Activated CD8-positive, alpha-beta memory T cell treated with anti-CD3 and anti-CD28 coated beads for 24 hours (primary cell): ENCODE measurements at places on chromosomes 1 and 21.

DNA sequence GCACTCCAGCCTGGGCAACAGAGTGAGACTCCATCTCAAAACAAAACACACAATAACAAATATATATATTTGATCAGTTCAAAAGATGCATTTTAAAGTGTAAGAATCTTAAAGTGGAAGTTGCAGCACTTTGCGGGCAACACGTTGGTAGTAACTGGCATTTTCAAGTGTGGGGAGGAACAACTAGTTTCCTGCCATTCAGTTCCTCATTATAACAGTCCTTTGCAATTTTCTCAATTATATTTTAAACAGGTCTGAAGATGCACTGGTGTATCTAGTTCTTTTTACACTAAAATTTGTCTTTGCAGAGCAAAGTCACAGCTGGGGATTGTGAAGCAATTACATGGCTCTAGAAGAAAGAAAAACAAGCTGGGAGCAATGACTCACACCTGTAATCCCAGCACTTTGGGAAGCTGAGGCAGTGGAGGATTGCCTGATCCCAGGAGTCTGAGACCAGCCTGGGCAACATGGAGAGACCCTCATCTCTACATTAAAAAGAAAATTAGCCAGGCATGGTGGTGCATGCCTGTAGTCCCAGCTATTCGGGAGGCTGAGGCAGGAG is 25.3 kb downstream of the RRAGC start:
- no peak for DNase-seq

DNA sequence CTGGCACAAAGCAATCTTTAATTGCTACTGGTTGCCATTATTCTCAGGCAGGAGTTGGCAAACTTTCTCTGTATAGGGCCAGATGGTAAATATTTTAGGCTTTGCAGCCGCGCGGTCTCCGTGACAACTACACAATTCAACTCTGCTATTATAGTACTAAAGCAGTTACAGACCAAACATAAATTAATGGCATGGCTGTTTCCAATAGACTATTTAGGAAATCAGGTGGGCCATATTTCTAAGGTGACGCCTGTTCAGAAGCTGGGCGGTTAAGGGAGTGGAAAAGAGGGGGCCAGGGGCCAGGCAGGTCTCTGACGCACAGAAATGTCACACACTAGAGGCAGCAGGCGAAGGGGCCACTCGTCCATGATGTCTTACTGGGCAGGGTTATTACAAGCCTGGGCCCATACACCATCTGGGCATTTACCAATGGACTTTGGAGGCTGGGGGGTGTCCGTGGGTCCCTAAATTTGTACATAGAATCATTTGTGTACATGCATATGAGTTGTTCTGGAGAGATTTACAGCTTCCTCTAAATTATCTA is 80.1 kb downstream of the STUM start:
- no peak for DNase-seq

DNA sequence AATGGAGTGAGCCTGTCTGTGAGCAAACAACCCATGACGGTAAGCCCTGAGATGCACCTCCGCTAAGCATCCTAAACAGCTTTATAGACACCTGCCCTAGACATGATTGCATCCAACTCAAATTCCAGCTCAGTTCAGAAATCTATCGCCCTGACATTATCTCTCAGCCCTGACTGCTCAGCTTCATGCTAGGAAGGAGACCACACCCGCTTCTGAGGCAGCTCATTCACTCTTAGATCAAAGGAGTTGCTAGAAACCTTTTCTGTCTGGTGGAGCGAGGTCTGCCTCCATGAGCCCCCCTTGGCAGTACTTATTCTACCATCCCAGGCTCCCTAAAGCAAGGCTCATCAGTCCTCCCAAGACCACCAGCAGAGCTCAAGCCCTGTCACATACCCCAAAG is 17.0 kb downstream of the IL10RB start:
- DNase-seq, result no peak

GRCh38 chr1:101154547-101154946 is 82.3 kb upstream of the S1PR1 start:
- DNase-seq, result no peak

DNA sequence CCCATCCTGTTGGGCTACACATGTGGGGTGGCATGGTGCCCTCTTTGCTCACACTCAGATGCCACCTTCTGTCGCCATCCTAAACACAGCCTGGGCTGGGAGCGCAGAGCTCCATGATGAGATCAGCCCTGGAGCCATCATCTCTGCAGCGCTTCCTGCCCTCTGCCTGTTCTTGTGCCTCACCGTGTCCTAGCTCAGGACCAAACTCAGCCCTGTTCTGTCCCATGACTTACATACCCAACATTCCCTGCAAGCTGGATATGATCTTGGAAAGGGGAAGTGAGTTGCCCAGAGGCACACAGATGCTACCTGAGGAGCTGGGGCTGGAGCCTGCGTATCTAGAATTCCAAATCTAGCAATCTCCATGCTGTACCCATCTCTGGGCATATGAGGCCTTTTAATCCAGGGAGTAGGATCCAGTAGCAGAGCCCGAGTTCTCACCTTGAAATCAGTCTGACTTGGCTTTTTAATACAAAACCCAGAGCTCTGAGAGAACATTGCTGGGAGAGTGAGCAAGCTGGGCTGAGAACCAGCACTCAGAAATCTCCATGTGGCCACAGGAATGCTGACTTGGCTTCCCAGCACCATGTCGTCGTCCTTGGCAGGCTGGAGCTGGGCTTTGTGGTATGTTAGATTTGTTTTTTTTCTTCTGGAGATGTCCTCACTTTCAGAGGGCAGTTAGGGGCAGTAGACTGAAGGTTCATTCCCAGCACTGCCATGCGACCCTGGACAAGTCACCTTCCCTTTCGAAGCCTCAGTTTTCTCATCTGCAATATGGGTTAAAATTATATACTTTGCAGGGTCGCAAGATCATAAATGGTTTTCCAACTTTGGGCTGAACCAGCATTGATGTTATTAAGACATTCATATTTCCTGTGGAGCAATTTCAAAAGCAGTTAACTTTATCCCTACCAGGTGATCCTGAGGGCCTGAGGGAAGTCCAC is 2.6 kb downstream of the ALPL start:
- DNase-seq, result no peak

GRCh38 chr1:56289260-56289659 is 290.1 kb downstream of the PLPP3 start:
- no peak for DNase-seq

DNA sequence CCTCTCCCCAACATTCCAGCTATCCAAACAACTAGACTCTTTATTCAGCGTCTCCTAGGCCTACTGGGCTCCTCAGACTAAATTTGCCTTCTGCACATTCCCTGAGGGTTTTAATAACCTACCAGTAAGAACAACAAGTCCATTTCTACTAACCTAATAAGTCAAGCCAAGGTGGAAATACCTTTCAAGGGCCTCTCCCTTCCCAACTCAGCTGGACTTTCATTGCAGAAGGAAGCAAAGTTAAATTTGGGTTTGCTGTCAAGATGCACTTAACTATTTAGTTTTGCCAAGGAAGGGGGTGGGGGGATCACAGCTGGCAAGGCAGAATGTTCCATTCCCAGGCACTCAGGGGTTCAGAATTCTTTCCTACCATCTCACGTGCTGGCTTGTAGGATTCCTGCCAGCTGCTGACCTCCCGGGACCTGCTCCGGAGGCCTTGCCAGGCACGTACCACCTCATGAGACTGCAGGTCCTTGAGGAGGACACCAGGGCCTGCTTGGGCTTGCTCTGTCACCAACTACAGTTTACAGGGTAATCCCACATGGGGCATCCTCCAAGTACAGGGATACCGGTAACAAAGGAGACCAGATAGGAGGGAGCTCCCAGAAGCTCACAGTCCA is 29.8 kb downstream of the SLC30A1 start:
- DNase-seq, result no peak

GRCh38 chr1:25023826-25024225 is 93.8 kb upstream of the RUNX3 start:
- no peak for DNase-seq

DNA sequence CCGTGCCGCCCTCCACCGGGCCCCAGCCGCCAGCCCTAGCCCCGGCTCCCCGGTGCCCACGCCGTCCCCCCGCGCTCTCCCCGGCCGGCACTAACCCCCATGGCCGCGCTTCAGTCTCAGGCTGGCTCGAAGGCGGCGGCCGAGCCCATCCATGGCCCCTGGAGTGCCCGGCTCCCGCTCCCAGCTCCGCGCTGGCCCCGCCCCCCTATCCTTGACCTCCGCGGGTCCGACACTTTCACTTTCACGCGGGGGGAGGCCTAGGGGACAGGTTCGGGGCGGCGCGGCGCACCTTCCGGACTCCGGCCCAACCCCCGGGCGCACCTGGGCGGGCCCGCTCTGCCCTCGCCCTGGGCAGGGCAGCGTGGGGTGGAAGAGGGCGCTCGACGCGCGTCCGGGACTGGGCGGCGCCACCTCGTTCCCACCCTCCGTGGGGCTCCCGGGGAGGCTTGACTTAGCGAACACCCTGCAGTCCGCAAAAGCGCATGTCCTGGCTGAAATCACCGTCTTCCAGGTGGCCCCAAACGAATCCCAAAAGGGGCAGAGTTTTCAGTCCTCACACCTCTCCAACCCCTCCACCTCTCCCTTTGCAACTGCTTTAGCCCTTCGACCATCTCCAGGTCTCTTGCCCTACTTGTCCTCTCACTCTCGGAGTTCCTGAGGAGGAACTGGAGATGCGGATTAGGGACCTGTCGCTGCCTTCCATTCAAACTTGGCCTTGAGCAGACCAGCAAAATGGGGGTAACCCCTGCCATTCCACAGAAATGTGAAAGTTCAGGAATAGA is 3.9 kb upstream of the DENND2D start:
- peak; percentile 88 for DNase-seq

GRCh38 chr1:69499203-69499803 is 68.4 kb upstream of the LRRC7 start:
- no peak for DNase-seq

GRCh38 chr1:45623972-45624371 is at the start of gene CCDC17:
Gene CCDC17, minus strand, starts transcription at chr1:45624054. Its CDS starts 145 bp downstream, at chr1:45623909.
- no peak for DNase-seq

- no peak for DNase-seq
These were observed 22.0 kb downstream of the RLF start for GRCh38 chr1:40183055-40183710.

GRCh38 chr1:238562341-238562740 is 671.6 kb upstream of the ZP4 start:
- DNase-seq, result no peak

DNA sequence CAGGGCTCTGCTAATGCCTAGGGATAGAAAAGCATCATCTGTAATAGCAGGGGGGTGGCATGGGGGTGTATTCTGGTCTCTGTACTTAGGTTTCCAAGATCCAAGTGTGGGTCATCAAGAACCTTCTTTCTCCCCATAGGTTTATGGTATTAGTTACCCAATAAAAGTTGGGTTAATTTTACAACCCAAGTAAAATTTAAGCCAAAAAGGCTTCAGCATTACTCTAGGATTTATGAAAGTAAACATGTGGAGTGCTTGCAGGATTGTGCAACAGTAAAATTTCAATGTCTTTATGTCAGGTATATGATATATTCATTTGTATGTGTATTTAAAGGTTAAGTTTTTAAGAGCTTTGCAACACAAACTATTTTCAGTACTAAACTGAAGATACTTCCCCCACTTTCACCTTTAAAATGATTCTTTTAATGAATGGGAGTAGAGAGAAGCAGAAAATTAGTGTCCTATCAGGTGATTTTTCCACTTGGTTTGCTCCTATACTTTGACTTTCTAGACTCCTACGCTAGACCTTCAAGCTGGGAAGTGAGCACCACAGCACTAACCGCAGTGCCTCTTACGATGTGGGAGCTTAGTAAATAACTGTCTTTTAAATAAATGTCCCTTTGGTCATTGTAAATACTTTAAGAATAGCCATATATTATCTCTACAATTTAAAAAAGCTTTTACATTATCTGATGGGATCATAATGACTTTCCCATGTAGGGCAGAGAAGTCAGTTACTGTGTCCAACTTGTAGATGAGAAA is 67.8 kb upstream of the UBE2U start:
- no peak for DNase-seq

- DNase-seq, result no peak
These were observed 1.4 kb downstream of the ARF1 start for GRCh38 chr1:228083871-228084278.

DNA sequence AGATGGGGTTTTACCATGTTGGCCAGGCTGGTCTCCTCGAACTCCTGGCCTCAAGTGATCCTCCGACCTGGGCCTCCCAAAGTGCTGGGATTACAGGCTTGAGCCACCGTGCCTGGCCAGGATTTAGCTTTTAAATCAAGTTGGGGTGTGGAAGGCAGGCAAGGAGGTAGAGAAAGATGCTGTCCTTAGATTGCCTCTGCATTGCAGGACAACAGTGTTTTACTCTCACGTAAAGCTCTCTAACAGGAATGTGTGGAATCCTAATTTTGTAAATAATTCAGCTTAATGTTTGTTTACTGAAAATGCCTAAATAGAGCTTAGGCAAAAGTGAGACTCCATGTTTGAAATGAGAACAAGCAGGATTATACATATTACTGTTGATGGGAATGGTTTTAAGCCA is 29.5 kb upstream of the TGFB2 start:
- no peak for DNase-seq

- DNase-seq, result peak; percentile 76
These were observed 38.6 kb upstream of the EPS8L3 start for GRCh38 chr1:109802136-109802900.

- DNase-seq, result no peak
These were observed 2.7 kb downstream of the ZNF692 start for GRCh38 chr1:248856176-248856575.

- DNase-seq, result no peak
These were observed 67.6 kb downstream of the CASZ1 start for GRCh38 chr1:10728595-10729410.

DNA sequence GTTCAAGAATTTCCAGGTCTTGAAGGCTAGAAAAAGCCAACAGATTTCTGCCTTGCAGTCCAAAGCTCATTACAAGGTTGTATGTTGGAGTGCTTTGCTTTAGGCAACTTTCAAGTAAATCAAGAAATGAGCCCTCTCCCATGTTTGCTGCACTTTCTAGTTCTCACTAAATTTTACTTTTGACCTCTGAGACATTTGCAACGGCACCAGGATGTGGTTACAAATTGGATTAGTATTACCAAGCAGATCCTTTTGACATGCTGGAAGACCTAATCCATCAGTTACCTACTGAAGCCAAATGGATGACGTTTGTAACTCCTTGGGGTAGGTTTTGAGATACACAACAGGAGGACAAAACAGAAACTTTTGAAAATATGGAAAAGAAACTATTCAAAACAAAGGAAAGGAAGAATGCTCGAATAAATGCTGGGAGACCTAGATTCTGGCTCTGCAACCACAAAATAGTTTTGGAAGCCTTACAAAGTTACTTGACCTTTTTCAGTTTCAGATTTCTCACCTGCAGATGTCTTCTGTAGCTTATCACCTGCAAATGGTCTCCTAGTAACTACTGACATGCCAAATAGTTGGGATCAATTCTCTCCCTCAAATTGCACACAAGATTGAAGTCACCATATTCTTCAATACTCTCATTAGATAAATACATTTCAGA is 251.7 kb upstream of the ADGRL2 start:
- DNase-seq, result no peak

- DNase-seq, result no peak
These were observed 5.8 kb upstream of the ALDH4A1 start for GRCh38 chr1:18907917-18908845.

GRCh38 chr1:32068957-32069588 is 3.7 kb upstream of the TMEM39B start:
- DNase-seq, result no peak

DNA sequence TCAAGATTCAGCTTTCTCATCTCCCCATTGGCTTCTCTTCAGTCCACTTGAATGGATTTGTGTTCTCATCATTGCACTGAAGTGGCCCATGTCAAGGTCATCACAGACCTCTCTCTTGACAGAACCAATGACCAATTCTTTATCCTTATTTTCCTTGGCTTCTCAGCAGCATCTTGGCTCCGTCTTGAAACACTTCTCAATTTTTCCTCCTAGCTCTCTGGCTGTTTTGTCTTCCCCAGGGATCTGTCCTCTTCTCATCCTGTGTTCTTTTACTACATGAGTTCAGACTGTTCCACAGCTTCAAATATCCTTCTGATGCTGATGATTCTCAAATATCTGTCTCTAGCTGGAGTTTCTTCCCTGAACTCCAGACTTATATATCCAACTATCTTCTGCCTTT is 78.6 kb downstream of the COLGALT2 start:
- no peak for DNase-seq
